ENCODE measurements at places on chromosomes 3 and 15.
A peak's percentile ranks its signal among the peaks of the same experiment; 100 is the strongest.

DNA sequence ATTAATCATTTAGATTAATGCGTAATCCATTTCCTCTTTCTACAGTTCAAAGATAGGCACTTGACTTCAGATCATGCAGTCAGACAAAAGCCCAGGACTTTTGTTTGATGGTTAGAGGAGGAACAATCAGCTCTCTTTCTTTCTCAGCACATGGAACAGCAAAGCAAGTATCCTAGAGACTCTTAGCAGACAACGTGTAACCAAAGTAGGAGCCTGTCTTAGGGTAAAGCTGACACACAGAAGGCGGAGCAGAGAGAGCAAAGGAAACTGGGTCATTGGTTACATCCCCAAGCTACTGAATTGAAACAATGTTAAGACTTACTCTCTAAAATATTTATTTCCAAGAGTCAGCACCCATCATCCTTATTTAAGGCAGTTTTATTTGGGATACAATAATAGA is 110.0 kb upstream of the HES1 start:
- DNase-seq, result no peak

DNA sequence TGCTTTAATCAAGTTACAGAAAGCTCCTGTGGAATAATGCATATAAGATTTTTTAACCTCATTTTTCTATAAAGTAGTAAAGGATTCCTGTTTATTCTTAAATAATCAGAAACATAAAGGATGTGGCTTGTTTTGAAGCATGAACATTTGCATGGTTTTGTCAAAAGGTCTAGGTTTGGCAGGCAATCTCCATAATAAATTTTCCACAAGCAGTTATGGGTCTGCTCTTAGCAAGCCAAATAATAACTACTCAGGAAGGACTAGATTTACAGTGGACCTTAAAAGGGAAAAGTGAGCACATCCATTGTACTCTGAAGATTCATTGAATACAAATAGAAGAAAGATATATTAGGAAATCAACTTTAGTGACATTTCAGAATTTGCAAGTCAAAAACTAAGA is 407.3 kb upstream of the CBLB start:
- no peak for DNase-seq

GRCh38 chr3:170740726-170741591 is 129.0 kb downstream of the RPL22L1 start:
- DNase-seq, result no peak

DNA sequence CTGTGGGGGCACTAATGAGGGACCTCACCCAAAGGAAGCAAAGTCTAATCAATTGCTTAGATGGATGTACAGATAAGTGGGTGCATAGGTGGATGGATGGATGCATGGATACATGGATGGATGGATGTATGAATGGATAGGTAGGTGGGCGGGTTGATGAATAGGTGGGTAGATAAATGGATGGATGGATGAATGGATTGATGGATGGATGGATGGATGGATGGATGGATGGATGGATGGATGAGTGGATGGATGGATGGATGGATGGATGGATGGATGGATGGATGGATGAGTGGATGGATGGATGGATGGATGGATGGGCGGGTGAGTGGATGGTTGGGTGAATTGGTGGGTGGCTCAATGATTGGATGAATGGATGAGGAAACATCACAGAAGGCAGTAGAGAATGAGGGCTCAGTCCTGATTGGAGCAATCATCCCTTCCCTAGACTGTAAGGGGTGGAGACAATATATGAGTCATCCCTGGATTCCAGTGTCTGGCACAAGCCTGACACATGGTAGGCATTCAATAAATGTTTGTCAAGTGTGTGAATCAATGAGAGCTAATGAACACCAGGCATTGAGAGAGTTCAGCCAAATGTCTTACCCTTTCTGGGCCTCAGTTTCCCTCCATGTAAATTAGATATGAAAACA is 40.4 kb upstream of the PXYLP1 start:
- DNase-seq, result no peak

DNA sequence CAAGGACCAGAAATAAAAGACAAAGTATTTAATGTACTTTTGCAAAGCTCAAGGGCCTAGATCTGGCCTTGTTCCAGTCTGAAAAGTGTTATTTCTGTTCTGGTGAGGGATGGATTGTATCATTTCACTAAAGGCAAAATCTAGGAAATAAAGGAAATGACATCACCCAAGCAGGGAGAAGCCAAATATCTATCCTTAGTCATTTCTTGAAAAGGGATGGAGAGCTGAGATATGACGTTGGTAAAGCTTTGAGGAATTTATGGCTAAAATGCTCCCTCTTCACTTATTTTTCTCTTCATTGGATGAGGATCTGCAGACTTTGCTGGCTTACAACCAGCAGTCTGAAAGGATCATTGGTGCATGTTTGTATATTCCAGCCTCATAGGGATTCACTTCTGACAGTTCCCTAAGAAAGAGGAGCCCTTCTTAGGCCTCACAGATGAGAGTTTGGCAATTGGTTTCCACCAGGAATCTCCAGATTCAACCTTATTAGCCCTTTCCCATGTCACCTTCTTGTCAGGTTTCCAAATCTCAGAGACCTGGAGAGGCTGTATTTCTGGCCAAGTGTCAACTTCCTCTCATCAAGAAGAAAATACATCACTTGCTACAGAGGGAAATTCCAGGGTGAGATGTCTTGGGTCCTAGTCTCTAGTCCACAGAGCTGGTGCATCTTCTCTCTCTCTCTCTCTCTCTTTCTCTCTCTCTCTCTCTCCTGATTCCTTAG is 93.7 kb upstream of the BOC start:
- no peak for DNase-seq

DNA sequence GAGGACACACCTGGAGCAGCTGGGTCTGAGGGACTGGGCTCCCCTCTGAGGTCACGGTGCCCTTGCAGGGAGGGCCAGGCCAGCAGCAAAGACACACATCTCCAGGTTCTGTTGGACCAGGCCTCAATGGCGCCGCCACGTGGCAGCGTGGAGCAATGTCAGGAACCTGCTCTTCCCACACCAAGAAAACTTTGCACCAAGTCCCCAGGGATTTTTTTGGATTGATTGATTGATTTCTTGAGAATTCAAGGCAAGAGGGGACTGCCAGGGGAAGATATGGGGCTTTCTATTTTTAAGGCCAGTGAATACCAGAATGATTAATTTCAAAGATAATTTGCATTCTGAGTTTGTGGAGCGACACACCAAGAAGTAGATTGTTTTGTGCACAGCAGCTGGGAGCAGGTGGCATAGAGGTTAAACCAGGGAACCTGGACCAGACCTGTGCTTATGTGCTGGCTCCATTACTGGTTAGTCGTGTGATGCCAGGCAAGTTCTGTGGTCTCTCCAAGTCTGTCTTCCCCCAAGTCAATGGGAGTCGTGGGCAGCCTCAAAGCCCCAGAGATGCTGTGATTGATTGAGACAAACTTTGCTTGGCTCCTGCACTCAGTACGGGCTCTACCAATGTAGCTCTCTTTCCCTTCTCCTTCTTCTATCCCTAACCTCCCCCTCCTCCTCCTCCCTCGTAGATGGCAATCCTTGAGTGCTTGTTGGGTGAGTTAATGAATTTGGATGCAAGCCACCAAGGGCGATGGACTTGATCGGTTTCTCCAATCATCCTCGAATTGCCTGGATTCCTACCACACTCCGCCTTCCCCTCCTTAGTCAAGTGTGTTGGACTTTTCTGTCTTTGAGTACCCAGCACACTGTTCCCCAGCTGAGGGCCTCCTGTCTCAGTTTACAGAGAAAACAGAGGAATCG is 96.2 kb upstream of the TRPM1 start:
- peak; percentile 26 for DNase-seq

DNA sequence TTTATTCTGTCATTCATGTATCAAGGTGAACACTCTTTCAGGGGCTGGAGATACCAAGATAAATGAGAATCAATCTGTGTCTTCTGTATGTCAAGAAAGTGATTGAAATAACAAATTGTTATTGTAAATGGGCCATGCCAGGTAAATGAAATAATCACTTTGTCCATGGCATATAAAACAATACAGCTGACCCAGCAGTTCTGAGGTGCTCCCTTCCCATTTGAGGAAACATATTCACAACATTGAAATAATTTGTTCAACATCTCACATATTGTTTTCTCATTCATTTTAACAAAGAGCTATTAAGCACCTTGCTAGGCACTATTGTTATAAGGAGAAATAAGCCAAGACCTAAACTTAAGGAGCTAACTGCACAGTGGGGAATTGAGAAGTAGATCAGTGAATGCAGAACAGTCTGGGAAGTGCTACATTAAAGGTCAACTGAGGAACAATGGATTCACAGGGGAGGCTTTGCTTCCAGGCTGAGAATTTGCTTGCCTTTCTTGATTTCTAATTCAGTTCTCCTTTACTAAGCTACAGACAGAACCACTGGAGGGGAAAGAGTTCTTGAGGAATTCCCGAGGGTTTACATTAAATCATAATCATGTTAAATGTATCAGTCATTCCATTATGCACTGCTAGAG is 806.3 kb upstream of the ARPP21 start:
- no peak for DNase-seq

DNA sequence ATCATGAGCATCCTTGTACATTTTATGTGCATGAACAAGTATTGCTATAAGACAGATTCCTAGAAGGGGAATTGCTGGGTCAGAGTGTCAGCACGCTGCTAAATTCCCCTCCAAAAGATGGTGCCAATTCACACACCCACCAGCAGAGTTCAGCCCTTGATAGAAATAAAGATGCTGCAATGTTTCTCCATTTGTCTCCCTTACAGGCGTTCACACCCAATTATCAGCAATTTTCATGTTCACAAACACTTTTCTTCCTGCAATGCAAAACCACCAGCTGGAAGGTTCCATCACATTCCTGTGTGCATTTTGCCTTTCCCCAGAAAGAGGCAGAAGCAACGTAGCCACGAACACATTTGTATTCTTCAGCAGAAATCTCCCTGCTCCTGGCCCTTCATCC is 3.3 kb upstream of the TAMM41 start:
- DNase-seq, result no peak

DNA sequence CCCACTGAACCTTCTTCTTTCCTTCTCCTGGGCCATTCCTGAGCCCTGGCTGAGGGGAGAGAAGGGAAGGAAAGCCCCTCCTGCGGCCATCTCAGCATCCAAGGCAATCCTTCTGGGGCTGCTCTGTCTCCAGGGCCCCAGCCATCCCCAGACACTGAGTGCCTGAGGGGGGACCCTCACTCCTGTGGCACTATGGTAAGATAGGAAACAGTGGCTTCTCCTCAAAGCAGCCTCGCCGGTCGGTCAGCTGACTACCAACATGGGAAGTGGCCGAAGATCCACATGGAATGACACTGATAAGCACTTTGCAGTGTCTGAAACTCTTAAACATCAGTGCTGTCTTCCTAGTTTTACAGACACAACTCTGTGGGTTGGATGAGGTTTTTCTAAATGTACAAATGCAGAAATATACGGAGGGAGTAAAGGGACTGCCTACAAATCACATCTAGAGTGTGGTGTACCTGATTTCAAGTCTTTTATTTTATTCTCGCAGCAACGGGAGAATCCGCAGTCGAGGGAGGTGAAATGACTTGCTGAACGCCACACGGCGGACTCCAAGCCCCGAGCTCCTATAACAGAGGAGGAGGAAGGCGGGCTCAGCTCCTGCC is 973 bp upstream of the ITPKA start:
- DNase-seq, result no peak

- peak; percentile 60 for DNase-seq
These were observed 305.9 kb downstream of the CACNA2D3 start for GRCh38 chr3:54427941-54428871.
